Mesenteric fat pad (tissue), 1 donor: ENCODE measurements at places on chromosomes 4 and X. TPM values are rescaled to one million over a fixed set of nuclear protein-coding genes. Genes with fewer than 3 reads are reported as not detected.

Gene CYSLTR1
- 4.7 TPM for total RNA-seq

Gene RBM3
- 343 TPM for total RNA-seq

Gene C1QTNF7
- total RNA-seq: 1.8 TPM

Gene HNRNPH2
- 62.1 TPM for total RNA-seq

Gene NALF2
- 0.32 TPM for total RNA-seq

Gene FRMD7
- not detected for total RNA-seq

Gene EVC
- 16.6 TPM for total RNA-seq
